ENCODE measurements at places on chromosomes 7 and 10.

GRCh38 chr10:34758447-34758996 is 56.6 kb downstream of the PARD3 start:
- no peak for DNase-seq

DNA sequence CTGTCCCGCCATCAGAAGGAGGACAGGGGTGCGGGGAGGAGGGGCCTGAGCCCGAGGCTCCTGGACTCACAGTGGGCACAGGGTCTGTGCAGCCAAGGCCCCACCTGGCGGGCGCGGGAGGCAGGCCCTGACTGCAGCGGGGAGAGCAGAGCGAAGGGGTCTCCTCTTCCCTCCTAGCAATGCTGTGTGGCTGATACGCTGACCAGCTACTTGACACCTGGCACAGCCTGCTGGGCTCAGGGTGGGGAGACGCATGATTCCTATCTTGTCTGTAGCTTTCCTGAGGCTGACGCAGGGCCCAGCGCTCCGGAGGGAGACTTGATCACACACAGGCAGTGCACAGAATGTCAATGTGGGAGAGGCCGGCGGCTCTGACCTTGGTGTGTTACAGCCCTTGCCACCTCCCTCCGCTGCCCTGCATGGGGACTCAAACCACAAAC is 174.9 kb downstream of the ELFN1 start:
- no peak for DNase-seq

DNA sequence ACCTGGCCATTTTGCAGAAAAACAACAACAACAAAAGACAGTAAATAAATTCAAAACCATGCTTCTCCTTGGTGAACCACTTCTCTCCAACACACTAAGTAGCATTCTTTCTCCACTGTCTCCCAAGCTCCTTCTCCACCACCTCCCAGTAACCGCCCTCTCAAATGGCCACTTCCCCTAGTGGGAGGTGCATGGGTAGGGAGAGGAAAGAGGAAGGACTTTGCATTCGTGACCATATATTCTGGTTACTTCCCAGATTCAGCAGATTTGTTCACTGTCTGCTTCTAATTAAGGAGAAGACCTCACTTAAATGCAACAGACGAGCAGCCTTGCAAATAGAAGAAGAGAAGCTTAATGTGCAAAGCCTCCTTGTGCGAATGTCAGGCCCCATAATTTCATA is 166.8 kb downstream of the SORCS1 start:
- no peak for DNase-seq

GRCh38 chr10:132111871-132112341 is 46.2 kb downstream of the JAKMIP3 start:
- no peak for DNase-seq

- no peak for DNase-seq
Measured at GRCh38 chr7:66356277-66356721, 151.2 kb downstream of the TPST1 start.

GRCh38 chr10:7697426-7697825 is 5.7 kb upstream of the ITIH2 start:
- DNase-seq, result no peak

DNA sequence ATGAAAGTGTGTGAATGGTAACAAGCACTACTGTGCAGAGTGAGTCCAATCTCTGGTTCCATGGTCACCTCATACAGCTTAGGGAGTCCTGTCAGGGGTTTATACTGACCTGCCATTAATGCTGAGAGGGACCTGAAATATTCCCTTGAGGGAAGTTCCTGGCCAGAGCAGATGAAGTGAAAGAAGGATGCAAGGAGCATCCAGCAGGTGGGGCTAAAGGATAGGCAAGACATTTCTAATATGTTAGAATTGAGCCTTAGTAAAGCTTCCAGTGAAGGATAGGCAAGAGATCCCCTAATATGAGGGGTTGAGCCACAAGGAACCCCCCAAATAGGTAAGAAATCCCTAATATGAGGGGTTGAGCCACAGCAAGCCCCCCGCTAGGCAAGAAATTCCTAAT is 25.5 kb upstream of the FAM221A start:
- DNase-seq, result no peak

DNA sequence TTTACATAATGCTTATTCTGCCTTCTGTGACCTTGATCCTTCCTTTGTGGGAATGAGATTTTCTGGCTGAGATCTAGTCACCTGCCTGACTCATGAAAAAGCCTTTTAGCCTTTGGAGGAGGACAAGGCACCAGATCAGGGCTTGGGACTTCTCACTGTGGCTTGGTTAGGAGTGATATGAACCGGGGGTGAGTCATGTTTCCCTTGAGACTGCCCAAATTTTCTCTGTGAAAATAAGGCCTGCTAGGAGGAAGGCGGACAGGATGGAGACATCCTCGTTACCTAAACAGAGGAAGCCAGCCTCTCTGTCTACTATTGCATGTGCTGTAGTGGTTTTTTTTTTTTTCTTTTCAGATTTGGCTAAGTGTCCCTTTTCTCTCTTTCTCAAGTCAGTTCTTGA is 57.8 kb downstream of the EVX1 start:
- no peak for DNase-seq

DNA sequence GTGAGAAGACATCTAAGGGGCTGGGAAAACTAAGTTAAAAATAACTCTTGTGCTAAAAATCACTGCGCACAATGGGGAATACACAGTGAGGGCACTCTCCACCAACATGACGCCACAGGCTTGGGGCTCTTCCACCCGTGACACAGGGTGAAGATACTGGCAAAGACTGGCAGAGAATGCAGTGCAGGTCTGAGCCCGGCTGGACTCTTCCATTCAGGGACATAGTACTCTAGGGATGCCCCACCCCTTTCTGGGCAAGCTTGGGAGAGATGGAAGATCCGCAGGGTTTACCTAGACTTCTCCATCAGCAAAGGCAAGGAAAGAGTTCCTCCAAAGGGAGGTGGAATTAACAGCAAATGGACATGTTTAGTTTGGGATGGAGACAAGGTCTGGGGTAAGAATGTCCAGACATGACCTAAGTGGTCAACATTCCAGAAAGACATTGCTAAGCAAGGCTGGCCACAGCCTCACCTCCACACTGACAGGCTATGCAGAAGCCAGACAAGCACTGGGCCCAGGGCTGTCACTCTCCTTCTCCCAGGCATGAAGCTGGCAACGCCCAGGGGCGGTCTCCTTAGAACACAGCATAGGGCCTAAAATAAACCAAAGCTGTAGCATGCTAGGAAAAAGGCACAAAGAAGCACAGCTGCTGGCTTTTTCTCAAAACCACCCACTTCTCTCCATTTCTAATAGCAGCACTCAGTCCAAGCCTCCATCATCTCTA is 28.1 kb downstream of the XPNPEP1 start:
- DNase-seq, result no peak

DNA sequence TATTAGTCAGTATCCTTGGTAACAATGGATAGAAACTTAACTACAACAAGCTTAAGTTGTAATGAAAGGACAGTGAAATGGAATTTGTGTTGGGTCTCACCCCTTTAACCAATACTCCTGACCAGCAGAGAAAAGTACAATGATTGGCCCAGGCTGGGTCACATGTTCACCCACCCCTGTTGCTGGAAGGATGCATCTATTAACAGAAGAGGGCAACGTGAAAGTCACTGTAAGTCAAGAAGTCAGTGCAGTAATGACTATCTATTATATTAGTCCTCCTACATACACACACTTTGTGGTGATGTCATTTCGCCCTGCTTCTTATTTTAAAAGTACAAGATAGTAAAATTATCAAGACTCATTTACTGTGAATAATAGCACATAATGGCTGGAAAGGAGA is 16.2 kb downstream of the PNLIPRP2 start:
- no peak for DNase-seq

DNA sequence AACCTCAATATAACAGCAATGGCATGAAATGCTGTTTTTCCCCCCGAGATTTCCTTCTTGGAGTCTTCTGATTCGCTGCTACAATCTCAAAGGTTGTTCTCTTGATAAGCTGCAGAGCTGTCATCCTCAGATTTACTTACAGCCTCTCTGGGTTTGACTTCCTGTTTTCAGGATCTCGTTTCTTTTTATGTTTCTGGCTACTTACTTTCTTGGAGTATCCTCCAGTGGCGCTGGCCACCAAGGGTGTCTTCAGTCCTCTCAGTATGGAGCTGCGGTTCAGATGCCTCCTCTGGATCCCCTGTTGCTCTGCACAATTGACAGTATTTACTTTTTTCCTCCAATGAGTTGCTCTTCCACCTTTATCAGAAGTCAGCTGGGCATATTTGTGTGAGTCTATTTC is 152.0 kb upstream of the TMEM72 start:
- no peak for DNase-seq

DNA sequence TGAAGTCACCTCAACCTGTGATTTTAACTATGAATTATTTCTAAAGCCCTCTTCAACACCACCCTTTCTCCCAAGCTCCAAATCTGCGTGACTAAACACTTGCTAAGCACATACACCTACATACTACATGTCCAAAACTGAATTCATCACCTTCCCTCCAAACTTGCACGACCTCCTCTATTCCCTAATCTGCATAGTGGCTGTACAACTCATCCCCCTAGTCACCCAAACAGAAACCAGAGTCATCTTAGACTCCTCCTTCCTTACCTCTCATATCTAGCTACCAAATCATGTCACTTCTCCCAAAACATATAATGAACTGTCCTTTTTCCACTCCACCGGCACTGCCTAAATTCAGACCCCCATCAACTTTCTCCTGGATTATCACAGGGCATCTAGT is 16.2 kb downstream of the ARHGAP21 start:
- DNase-seq, result no peak

DNA sequence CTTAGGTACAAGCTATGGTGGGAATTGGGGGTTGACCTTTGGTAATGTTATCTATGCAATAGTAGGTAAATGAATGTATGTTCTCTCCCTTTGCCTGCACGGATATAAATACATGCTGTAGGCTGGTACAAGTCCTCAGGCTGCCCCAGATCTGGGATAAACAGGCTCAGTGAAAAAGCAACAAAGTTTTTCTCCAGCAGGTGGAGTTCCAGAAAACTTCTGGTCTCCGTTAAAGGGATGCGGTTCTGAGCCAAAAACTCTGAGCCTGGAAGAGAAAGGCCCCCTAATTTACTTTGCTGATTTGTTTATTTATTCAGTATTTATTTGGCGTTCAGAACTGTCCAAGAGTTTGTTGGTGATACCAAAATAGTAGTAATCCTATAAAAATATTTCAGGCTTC is 204.7 kb downstream of the ADRA2A start:
- DNase-seq, result no peak

DNA sequence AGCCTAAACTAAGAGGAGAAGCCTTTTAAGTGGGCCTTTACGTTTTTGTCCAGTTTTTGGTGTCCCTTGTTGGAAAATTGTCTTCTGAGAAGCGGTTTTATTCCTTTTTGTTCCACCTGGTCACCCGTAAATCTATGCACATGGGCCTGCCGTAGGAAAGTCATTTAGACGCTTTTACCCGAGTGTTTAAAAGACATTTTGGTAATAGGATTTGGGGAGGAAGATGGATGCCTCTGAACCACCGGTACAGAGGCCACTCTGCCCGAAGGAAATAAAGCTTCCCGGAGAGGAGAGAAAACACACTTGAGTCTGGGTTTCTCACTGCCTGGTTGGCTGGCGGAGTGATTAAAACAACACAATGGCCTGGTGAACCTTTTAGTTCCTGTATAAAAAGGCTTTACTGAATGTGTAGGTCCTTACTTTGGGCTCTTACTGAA is 760 bp downstream of the THNSL1 start:
- no peak for DNase-seq

GRCh38 chr10:30821261-30821993 is 191.9 kb upstream of the LYZL2 start:
- no peak for DNase-seq

DNA sequence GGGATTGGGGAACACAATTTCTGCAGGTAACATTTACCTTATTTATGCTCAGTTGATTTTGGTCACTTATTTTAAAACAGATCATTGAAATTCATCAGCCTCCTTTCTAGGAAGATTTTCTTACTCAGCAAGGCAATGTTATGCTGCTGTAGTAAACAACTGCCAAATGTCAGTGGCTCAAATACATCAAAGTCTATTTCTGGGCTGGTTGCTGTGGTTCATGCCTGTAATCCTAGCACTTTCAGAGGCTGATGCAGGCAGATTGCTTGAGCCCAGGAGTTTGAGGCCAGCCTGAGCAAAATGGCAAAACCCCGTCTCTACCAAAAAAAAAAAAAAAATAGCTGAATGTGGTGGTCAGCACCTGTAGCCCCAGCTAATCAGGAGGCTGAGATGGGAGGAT is 25.9 kb downstream of the HABP2 start:
- DNase-seq, result no peak

DNA sequence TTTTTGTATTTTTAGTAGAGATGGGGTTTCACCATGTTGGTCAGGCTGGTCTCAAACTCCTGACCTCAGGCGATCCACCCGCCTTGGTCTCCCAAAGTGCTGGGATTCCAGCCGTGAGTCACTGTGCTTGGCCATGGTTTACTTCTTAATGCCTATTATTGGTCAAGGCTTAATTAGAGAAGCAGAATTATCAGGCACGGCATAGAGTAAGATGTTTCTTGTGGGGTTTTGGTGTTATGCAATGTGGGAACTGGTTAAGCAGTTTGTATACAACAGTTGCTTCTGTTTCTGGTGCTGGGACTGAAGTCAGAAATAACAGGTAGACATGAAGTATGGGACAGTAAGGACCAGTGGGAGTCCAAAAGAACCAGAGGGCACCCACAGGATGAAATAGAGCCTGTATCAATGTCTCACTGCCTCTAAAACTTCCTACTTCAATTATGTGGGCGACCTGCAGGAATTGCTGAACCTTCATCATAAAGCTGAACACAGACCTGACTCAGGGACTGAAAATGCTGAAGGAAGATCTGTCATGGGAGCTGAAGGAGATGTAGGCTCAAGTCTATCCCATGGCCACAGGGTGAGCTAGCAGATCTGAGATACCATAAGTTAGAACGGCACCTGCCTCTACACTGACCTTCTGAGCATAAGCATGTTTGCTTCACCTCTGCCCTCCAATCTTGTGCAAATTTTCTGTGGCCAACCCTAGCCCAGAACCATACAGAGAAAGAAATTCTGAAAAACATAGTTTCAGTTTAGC is 38.3 kb upstream of the VCL start:
- DNase-seq, result no peak

GRCh38 chr7:101916041-101916800 is 98.8 kb downstream of the CUX1 start:
- no peak for DNase-seq

- no peak for DNase-seq
Measured at GRCh38 chr7:84524714-84525694, 330.4 kb upstream of the SEMA3A start.

DNA sequence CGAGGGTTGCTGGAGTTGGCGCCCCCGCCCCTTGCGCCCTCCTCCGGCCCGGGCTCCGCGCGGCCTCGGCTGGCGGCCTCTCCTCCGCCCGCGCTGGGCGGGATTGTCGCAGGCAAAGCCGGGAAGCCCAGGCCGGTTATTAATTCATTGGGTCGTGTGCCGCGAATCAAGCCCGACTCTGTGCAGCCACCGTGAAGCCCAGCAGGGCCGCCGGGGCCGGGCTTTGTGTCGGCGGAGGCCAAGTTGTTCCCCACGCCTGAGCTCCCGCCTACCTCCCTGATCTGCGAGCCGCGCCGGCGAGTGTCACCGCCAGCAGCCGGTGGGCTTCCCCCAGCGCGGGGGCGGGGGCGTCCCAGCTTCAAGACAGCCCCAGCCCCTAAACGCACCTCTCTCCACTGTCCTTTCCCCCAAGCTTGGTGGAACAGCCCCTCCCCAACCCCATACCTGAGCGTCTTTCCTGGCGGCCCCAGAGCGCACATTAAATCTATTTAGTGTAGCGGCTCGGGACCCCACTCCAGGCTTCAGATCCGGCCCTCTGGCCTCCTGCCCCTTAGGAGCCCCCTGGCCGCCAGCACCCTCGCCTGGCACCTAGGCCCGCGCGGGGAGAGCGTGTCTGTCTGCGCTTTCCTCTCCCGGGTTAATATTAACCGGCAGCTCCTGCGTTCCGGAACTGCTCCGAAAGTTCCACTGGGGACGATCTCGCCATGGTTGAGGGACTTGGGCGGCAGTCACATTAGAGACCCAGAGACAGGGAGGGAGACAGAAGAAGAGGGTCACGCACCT is 3.5 kb downstream of the SHH start:
- DNase-seq, result no peak

All from activated effector memory CD4-positive, alpha-beta T cell treated with Interleukin-2 at 50 U/mL for 16 hours (primary cell).